ENCODE measurements at places on chromosomes 13 and 19.

- DNase-seq: no peak
Measured at GRCh38 chr19:8665468-8666213, 33.0 kb downstream of the ACTL9 start.

- no peak for DNase-seq
Measured at GRCh38 chr13:50758796-50759195, 84.7 kb downstream of the DLEU7 start.

GRCh38 chr19:44576843-44577565, 36.4 kb upstream of the IGSF23 start:
- DNase-seq: peak; percentile 2

DNA sequence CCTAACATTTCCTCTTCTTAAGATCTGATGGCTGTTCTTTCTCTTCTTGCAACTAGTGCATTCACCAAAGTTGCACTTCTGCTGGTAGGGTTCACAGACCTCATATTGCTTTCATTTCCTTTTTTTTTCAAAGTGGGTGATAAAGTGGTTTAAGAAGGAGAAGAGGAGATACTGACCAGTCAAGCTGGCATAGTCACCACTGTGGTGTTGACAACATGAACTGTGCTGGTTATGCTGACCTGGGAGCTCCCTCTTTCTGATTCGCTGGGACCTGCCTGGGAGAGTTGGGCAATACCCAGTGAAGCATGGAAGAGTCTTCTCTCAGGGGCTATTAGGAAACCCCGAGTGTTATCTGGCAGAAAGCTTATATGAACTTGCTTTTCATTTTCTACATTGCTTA, 222.9 kb downstream of the SLITRK5 start:
- DNase-seq: no peak

- DNase-seq: peak; percentile 47
Measured at GRCh38 chr19:38736413-38737280, 7.6 kb downstream of the CAPN12 start.

All from CD4-positive, alpha-beta T cell treated with Interleukin-2 at 100 ng/mL for 4 hours (primary cell).